ENCODE measurements at places on chromosomes 11 and 22.

- no peak overlapping the region for H3K27ac ChIP-seq
- H3K4me1 ChIP-seq = no peaks in the 10 kb centered on the region
- no peak for DNase-seq
- no peaks in the 10 kb centered on the region for H3K27me3 ChIP-seq
- no peaks in the 10 kb centered on the region for H3K36me3 ChIP-seq
Observed at GRCh38 chr11:8905528-8906165, 5.3 kb upstream of the AKIP1 start.

- no peaks in the 10 kb centered on the region for H3K4me1 ChIP-seq
- DNase-seq = no peak
- no peaks in the 10 kb centered on the region for H3K27me3 ChIP-seq
- no peak overlapping the region for H3K27ac ChIP-seq
- H3K4me3 ChIP-seq = no peak overlapping the region
- no peaks in the 10 kb centered on the region for H3K36me3 ChIP-seq
Observed at GRCh38 chr11:79045800-79046304, 395.0 kb downstream of the TENM4 start.

GRCh38 chr11:61966734-61967115 is 709 bp downstream of the FTH1 start:
- H3K4me3 ChIP-seq = peak overlapping the region; percentile 98
- no peaks in the 10 kb centered on the region for H3K36me3 ChIP-seq
- DNase-seq = peak; percentile 57
- H3K27me3 ChIP-seq = no peaks in the 10 kb centered on the region

- H3K27me3 ChIP-seq = no peaks in the 10 kb centered on the region
- H3K36me3 ChIP-seq = no peaks in the 10 kb centered on the region
- no peak for DNase-seq
- H3K4me1 ChIP-seq = no peaks in the 10 kb centered on the region
- H3K4me3 ChIP-seq = no peak overlapping the region
Observed at GRCh38 chr11:73862986-73863385, 13.7 kb downstream of the COA4 start.

GRCh38 chr11:88310246-88310645 is 27.3 kb downstream of the CTSC start:
- H3K27me3 ChIP-seq = no peaks in the 10 kb centered on the region
- no peak for DNase-seq
- H3K36me3 ChIP-seq = no peaks in the 10 kb centered on the region
- no peak overlapping the region for H3K4me3 ChIP-seq

DNA sequence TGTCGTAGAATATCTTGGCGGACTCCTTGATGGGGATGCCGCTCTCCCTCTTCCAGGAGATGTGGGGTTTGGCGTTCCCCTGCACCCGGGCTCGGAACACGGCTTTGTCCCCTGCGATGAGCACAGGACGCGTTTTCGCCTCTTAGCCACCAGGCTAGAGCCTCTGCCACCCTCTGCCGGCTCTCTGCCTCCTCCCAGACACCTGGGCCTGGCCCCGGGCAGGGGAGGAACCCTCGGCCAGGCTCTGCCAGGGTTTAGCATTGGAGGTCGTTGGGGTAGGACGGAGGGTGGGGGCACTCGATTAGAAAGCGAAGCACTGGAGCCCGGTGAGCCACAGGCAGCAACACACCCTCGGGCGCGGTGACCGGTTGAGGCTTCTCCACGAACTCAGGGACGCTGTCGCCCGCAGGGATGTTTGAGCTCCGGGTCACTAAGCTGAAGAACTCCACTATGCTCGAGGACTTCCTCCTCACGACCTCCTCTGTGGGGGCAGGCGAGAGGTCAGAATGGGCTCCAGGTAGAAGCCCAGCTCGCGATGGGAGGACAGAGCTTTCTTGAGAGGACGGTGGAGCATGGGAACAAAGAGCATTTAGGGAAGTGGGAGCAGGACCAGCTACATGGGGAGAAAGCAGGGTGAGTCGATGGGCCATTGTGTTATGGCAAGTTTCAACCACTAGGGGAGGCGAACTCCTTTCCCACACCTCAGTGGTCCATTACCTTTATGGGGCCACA is 4.3 kb downstream of the IGSF22 start:
- H3K27me3 ChIP-seq = no peaks in the 10 kb centered on the region
- H3K36me3 ChIP-seq = no peaks in the 10 kb centered on the region
- H3K4me3 ChIP-seq = peak overlapping the region; percentile 49
- no peaks in the 10 kb centered on the region for H3K4me1 ChIP-seq
- H3K27ac ChIP-seq = peak overlapping the region; percentile 85

GRCh38 chr11:101880222-101880621 is 34.6 kb upstream of the CEP126 start:
- DNase-seq = no peak
- no peaks in the 10 kb centered on the region for H3K4me1 ChIP-seq
- no peak overlapping the region for H3K4me3 ChIP-seq
- H3K36me3 ChIP-seq = no peaks in the 10 kb centered on the region

DNA sequence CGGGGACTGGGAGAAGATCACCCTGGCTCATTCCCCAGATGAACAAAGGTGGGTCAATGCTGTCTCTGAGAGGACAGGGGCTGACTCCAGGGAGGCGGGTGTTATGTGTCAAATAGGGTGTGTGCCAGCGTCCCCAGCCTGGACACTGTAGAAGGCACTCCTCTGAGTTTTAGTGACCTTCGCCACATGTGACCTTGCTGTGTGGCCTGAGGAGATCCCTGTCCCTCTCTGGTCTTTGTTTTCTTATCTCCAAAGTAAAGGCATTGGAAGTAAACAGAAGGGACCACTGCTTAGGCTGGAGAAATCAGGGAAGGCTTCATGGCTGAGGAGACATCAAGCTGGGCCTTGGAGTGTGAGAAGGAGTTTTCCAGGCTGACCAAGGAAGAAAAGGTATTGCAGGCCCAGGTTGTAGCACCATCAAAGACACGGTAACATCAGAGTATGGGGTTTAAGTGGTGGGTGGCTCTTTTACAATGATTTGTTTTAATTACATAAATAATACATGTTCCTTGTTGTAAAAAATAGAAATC is 74.4 kb downstream of the TP53I11 start:
- H3K4me1 ChIP-seq = no peaks in the 10 kb centered on the region
- H3K4me3 ChIP-seq = no peak overlapping the region
- no peak for DNase-seq
- H3K27me3 ChIP-seq = no peaks in the 10 kb centered on the region

DNA sequence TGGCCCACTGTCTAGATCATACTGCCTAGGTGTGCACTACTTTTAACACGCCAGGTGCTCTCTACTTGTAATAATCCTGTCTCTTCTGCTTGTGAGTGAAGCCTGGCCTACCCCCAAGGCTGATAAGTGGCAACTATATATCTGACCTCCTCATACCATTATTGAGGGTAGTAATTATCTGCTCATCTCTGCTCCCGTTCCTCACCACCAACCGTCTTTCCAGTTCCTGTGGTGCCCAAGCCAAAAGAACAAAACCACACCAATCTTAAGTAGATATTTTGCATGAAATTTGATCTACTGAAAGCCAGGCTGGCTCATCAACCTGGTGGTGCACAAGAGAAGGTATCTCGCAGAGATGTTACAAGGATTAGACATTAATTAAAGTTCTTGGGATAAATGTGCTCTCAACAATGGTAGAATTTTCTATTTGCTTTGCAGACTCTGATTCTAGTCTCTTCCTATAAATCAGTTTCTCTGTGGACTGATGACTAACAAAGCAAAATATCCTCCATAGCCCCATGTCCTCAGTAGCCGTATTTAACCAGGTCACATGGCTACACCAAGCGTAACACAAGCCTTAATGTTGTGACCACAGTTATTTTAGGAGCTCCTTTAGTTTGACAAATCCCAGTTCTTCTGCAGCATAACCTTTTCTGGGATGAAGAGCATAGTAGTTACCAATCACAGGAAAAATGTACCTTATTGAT is 267.2 kb downstream of the NTM start:
- no peaks in the 10 kb centered on the region for H3K36me3 ChIP-seq
- no peaks in the 10 kb centered on the region for H3K4me1 ChIP-seq
- no peak for DNase-seq
- no peak overlapping the region for H3K27ac ChIP-seq
- H3K27me3 ChIP-seq = no peaks in the 10 kb centered on the region

GRCh38 chr11:107683061-107683460 is 28.8 kb downstream of the SLN start:
- H3K4me3 ChIP-seq = no peak overlapping the region
- DNase-seq = no peak
- no peaks in the 10 kb centered on the region for H3K27me3 ChIP-seq
- no peaks in the 10 kb centered on the region for H3K36me3 ChIP-seq
- H3K27ac ChIP-seq = no peak overlapping the region

- no peak overlapping the region for H3K4me3 ChIP-seq
- no peaks in the 10 kb centered on the region for H3K4me1 ChIP-seq
- H3K27ac ChIP-seq = no peak overlapping the region
- no peaks in the 10 kb centered on the region for H3K36me3 ChIP-seq
- H3K27me3 ChIP-seq = no peaks in the 10 kb centered on the region
Observed at GRCh38 chr11:67456068-67456705, 1.0 kb downstream of the CABP4 start.

GRCh38 chr11:72897506-72897905 is 83.3 kb downstream of the ATG16L2 start:
- no peak overlapping the region for H3K4me3 ChIP-seq
- H3K27ac ChIP-seq = no peak overlapping the region
- H3K27me3 ChIP-seq = no peaks in the 10 kb centered on the region

- DNase-seq = no peak
- no peaks in the 10 kb centered on the region for H3K4me1 ChIP-seq
- H3K27me3 ChIP-seq = no peaks in the 10 kb centered on the region
- H3K27ac ChIP-seq = no peak overlapping the region
- H3K4me3 ChIP-seq = no peak overlapping the region
Observed at GRCh38 chr22:27122574-27122973, 465.2 kb downstream of the MIAT start.

DNA sequence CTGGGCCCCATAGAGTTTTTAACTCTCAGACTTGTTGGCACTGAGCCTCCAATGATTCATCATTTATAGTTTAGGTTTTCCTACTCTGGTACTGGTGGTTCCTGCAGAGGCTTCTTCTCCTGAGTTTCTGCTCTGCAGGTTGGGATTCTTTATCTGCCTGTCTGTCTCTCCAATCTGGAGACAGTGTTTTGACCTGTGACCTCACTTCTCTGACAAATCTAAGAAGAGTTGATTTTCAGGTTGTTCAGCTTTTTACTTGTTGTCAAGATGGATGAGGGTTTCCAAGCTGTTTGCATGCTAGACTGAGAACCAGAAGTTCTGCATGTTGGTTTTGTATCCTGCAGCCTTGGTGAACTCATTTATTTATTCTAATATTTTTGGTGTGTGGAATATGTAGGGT is 63.9 kb downstream of the JAM3 start:
- H3K4me3 ChIP-seq = no peak overlapping the region
- H3K27me3 ChIP-seq = no peaks in the 10 kb centered on the region
- H3K27ac ChIP-seq = no peak overlapping the region
- H3K4me1 ChIP-seq = no peaks in the 10 kb centered on the region
- H3K36me3 ChIP-seq = no peaks in the 10 kb centered on the region
- DNase-seq = no peak

DNA sequence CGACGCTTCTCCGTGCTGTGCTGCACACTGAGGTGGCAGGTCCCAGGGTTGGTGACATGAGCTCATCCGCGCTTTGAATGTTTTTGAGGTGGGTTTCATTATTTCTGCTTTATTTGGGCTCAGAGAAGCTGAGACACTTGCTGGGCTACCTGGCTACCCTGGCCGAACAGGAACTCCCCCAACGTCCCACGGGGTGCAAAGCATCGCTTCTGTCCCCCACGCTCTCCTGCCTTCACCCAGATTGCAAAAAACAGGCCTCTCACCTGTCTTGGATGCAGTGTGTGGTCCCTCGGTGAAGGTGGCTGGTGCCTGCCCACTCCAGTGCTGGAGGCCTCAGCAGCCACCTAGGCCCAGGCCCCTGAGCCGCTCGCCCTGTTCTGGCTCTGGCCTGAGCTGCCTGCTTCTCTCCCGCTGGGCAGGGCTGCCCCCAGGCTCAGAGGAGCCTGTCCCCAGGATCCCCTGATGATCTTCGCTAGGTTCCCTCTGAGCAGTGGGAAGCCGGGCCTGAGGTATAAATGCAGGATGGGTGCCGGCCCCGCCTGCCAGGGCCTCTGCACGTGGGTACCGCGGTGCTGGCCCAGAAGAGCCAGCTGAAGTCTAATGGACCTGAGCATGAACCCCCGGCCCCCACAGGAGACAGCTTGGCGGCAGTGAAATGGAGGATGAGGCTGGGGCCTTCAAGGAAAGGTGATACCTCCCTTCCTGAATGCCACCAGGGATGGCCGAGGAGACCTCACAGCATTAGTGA is 15.8 kb upstream of the MRGPRD start:
- no peaks in the 10 kb centered on the region for H3K4me1 ChIP-seq
- no peak for DNase-seq
- H3K36me3 ChIP-seq = no peaks in the 10 kb centered on the region
- no peak overlapping the region for H3K4me3 ChIP-seq
- H3K27ac ChIP-seq = no peak overlapping the region

DNA sequence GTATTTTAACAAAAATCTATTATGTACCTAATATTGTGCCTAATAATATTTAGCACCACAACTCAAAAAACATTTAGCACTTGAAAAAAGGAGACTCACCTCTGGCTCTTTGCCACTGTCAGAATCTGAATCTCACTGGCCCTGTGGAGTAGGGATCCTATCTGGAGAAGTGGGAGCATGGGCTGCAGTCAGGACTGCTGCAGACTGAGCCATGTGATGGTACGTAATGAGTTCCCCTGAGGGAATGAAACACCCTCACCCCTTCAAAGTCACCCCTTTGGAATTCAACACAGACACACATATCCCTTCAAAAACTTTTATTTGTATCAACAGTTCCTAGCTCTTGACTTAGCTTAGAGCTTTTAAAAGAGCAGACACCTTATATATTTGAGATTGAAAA is 6.5 kb downstream of the PTPMT1 start:
- no peak overlapping the region for H3K4me3 ChIP-seq
- no peaks in the 10 kb centered on the region for H3K36me3 ChIP-seq
- H3K4me1 ChIP-seq = no peaks in the 10 kb centered on the region
- H3K27me3 ChIP-seq = no peaks in the 10 kb centered on the region

- no peak overlapping the region for H3K4me3 ChIP-seq
- no peaks in the 10 kb centered on the region for H3K36me3 ChIP-seq
- no peak for DNase-seq
- no peaks in the 10 kb centered on the region for H3K27me3 ChIP-seq
- no peak overlapping the region for H3K27ac ChIP-seq
Observed at GRCh38 chr11:117520201-117520600, 192.5 kb downstream of the CEP164 start.

DNA sequence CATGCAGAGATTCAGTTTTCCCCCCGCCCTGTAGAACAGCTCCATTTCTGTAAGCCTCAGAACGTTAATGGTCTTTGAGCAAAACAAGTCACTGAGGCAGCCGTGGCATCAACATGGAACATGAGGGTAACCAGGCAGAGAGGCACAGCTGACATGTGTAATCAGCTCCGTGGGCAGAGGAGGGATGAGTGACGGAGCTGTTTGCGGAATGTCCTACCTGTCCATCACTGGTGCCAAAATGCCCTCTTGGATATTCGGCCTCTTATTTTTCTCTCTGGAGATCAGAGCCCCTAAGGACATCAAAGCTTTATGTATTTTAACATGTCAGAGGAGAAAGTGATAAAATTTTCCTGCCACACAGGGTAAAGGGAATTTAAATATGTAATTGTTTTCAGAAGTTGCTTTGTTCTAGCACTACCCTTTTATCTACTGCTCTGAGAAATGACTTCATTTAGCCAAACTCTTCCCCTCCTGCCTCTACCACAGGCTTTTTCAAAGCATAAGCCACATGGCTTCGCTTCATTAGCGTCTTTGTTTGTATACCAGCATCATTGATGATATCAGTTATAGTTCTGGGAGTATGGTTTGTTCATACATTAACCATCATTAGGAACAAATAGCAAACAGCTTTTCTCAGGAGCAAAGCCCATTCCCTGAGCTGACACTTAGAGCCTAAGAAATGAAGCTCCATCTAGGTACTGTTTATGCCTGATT is 32.9 kb downstream of the C11orf71 start:
- no peak overlapping the region for H3K27ac ChIP-seq
- no peak overlapping the region for H3K4me3 ChIP-seq
- H3K36me3 ChIP-seq = no peaks in the 10 kb centered on the region
- DNase-seq = no peak
- H3K4me1 ChIP-seq = no peaks in the 10 kb centered on the region

Measured in breast epithelium (tissue), 4 donors.